EH (cell line): ENCODE measurements at places on chromosomes 11 and 22.

- DNase-seq, result no peak
Measured at GRCh38 chr22:36550701-36551495, 21.9 kb upstream of the EIF3D start.

DNA sequence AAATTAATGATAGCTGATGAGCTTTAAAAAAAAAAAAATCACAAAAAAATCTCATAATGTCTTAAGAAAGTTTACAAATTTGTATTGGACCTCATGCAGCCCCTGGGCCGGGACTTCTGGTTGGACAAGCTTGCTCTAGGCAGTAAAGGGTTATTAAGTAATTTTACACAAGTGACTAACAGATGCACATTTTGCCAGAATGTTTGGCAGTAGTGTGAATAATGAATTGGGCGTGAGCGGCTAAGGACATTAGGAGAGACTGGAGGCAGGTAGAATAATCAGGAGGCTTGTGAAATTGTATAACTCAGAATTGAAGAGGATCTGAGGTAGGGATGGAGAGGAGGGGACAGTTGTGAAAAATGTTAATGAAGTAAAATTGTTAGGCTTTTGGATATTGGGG lies 77.4 kb downstream of the HIPK3 start:
- DNase-seq, result no peak

- peak; percentile 80 for DNase-seq
Measured at GRCh38 chr11:33530815-33531214, 169.8 kb downstream of the C11orf91 start.

DNA sequence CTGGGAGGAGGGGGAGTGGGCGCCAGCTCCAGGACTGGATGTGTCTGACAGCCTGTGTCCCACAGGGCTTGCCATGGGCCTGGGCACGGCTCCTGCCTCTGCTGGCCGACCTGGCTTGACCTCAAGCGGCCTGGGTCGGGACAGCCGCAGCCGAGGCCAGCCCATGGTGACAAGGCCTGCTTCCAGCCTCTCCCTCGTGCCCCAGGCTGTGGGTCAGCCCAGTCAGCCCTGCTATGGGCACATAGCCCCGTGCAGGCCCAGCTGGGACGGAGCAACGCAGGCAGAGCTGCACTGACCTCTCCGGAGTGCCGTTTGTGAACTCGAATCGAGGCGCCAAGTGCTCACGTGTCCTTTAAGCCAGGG lies 17.9 kb downstream of the OSBPL5 start:
- peak; percentile 51 for DNase-seq

- no peak for DNase-seq
Measured at GRCh38 chr22:30943368-30943767, 25.2 kb downstream of the MORC2 start.

GRCh38 chr11:18013790-18014507 lies 1.1 kb upstream of the SERGEF start:
- DNase-seq, result peak; percentile 6

DNA sequence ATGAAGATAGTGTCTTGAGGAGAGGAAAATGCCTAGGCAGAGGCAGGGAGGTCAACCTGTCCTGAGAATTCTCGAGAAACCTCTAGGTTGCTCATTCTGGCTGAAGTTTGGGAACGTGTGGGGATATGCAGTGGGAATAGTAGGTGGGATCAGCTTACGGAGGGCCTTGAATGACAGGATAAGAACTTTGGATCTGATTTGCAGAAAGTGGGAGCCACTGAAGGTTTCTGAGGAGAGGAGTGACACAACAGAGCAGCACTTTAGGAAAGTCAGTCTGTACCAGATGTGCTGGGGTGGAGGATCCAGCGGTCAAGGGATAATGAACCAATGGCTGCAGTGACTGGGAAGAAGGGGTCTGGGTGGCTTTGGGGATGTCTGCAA lies 2.4 kb downstream of the CD82 start:
- no peak for DNase-seq

GRCh38 chr22:17475318-17476230 lies 87.7 kb upstream of the SLC25A18 start:
- no peak for DNase-seq

- no peak for DNase-seq
Measured at GRCh38 chr11:113725913-113726312, 19.8 kb upstream of the TMPRSS5 start.

DNA sequence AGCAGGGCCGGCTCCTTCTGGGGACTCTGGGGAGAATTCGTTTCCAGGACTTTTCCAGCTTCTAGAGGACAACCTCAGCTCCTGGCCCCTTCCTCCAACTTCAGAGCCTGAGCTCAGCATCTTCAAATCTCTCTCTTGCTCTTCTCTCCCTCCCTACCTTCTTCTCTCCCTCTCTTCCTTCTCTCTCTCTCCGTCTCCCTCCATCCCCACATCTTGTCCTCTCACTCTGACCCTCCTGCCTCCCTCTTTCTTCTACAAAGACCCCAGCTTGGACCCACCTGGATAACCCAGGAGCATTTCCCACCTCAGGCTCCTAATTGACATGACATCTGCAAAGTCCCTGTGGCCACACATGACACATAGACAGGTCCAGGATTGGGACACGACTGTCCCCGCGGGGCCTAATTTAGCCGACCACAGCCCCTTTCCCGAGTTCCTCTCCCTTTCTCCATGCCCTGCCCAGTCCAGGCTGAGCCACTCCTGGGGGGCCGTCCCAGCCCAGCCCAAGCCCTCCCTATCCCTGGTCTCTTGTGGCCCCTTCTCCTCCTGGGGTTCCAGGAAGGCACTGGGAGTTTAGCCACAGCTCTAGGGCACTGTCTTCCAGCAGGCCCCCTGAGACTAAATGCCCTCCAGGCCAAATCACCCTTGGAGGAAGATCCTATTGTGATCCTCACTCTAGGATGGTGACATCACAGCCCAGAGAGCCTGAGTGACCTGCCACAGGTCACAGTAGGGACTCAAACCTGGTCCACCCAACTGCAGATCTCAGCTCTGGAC lies 36.9 kb downstream of the IGLL5 start:
- DNase-seq, result no peak

DNA sequence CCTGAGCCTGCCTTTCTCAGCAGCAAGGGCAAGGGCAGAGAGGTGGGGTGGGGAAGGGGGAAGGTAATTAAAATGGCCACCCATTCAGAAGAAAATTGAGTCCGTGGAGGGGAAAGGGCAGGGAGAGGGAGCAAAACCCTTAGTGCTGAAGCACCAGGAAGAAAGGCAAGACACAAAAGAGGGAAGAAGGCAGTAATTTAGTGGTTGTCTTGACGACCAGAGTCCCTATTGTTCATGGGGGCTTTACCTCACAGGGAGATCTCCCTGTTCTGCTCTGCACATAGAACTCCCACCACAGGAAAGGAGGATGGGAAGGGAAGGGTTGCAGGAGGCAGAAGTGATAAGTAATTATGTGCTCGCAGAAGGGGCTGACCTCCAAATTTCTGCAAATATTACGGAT lies 23.4 kb downstream of the SNX19 start:
- DNase-seq, result no peak

- DNase-seq, result no peak
Measured at GRCh38 chr11:29124470-29124869, 892.4 kb downstream of the KCNA4 start.

- DNase-seq, result peak; percentile 96
Measured at GRCh38 chr11:35511666-35512065, 13.8 kb downstream of the PAMR1 start.

DNA sequence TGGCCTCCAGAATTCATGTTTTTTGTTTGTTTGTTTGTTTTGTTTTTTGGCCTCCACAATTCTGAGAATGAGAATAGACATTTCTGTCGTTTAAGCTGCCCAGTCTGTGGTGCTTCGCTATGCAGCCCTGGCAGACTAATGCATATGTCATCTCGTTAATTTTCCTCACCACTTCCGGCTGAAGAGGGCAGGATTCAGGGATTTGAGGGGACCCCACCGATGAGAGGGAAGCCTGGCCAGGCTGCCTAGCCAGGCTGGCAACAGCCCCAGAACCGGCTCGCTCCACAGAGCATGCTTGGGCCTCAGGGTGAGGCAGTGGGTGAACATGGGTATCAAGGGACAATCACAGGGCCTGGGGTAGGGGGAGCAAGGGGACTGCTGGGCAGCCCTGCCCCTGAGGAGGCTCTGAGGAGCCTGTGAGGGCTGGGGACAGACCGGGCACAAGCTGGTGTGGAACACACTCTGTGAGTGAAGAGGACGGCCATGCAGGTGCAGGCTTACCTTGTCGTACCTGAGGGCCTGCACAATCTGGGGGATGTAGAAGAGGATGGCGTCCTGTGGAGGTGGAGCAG lies 47.8 kb upstream of the SERPIND1 start:
- DNase-seq, result peak; percentile 42

GRCh38 chr11:269146-269890 lies 8.9 kb upstream of the NLRP6 start:
- DNase-seq, result no peak

GRCh38 chr11:124798991-124799347 lies 1.2 kb downstream of the MSANTD2 start:
- peak; percentile 85 for DNase-seq

DNA sequence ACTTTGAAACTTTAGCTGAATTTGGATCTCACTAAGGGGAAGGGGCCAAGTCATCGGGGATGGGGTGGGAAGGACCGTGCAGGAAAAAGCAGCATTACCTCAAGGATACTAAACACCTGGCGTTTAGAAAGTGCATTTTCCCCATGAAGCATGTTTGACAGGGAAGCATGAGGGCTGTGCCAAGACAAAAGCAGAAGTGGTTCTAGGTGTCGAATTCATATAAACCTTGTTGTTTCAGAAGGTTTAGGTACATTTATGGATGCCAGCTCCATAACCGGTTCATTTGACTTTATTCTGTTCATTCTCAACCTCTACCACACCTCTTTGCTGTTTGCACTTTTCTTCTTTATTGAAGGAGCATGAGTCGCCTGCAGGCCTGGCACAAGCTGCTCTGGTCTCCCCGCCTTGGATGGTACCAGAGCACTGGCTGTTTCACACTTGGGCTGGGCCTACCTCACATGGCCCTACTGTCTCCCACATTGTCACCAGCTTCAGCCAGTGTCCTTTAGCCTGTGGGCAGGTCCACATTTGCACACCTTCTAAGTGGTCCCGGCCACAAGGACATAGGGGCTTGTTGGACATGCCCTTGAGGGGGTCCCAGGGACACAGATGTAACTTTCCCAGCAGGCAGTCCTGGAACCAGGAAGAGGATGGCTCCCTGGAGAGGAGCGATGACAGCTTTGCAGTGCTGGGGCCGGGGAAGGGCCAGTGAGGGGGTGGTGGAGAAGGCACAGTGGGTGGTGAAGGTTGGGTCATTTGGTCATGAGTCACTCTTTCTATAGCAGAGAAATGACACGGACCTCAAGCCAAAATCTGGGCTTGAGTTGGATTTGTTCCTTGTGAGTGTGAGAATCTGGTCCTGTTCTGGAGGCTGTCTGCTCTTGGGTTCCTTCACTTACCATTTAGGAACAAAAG lies 3.2 kb upstream of the ST14 start:
- DNase-seq, result peak; percentile 73

GRCh38 chr11:12169822-12170221 lies 59.4 kb downstream of the MICAL2 start:
- no peak for DNase-seq

DNA sequence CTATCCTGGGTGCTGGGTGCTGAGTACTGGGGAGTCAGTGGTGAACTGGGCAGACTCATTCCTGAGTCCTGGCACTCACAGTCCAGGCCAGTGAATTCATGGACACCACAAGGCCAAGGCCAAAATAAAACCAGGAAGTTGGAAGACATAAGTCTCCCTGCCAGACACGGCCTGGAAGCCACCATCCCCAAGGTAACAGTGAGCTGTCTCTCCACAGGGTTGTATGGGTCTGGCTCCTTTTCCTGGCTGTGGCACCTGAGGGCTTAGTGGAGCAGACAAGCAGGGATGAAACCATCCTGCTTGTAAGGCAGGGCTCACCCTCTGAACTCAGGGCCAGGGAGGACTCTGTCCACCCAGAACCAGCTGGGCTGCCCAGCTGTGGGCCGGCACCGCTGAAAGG lies 54.7 kb upstream of the ALX4 start:
- DNase-seq, result no peak

- no peak for DNase-seq
Measured at GRCh38 chr11:97454988-97455387, 1065.2 kb downstream of the JRKL start.

DNA sequence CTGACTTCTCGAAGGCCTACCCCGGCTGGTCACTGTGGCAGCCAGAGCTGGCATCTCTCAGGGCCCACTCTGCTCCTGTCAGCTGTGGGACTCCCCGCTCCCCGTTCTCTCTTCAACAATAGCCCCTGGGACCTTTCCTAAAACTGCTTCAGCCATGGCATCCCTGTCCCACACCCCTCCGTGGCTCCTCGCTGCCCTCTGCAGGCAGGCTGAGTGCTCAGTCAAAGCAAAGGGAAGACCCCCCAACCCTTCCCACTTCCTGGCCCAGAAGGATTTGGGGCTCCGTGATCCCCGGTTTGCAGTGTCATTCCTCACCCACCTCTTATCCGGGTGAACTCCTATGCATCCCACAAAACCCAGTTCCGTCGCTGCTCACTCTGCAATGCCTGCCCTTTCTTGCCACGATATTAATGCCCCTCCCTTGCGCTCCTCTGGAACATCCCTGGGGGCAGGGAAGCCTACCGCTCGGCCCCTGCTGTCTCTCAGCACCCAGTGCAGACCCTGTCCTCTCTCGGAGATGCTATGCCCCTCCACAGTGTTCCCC lies 1.6 kb upstream of the TH start:
- DNase-seq, result no peak

DNA sequence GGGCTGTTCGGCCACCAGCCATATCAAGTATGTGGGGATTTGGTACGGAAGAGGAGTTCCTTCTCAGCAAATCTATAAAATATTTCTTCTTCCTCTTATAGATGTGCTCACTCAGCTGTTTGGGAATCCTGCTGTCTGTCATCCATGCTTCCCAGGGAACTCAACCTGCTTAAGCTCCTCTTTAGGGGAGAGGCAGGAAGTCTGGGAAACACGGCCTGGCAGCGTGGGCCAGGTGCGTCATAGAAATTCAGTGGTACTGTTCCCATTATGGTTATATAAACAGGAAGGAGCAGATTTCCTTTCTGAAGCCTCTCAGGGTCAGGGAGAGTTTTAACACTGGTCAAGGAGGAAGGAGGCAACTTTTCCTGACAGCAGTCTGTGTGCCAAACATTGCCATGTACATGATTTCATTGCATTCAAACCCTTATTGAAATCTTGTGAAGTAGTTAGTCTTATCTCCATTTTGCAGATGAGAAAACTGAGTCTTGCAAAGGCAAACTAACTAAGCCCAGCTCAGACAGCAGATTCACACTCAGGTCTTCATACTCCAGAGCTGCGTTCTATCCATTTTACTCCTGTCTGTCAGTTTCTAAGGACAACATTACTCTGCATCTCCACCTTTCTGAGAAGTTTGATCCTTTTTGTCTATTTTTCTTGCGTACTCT lies 35.4 kb upstream of the AMOTL1 start:
- DNase-seq, result peak; percentile 88

DNA sequence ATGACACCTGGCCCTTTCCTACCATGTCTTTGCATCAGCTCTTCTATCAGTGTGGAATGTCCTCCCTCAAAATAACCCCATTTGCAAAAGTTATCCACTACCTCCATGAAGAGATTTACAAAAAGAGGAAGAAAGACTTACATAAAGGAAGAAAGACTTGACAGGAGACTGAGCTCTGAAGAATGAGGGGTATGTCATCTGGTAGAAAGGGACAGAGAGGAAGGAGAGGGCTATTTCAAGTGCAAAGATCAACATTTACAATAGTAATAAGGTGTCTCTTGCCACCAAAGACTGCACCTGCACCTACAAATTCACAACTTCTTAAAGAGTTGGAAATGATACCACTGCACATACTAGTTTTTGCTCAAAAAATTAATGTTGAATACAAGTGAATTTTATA lies 18.2 kb downstream of the PAK1 start:
- no peak for DNase-seq
